Effector CD8-positive, alpha-beta T cell (primary cell): ENCODE measurements at places on chromosomes 3 and 15.

DNA sequence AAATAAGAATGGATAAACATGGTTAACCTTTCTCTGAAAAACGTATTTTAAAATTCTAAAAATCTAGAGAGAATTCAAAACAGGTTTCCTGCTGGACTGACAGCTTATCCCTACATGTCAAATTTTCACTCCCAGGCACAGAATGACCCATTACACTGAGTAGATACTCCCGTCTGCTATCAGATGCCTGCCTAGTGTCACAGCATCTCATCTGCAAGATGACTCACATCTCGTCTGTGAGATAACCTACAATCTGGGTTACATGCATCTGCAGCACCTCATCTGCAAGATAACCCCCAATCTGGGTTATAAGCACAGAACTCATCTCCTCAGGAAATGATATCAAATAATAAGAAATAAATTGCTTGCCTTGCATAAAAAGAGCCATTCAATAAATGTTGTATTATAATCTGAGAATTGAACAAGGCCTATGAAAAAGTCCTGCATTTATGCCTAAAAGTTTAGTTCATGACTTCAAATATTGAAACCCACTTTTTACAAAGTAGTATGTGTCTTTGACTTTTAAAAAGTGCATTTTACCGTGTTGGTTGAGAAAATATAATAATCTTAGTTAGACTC, 188.3 kb upstream of the THBS1 start:
- DNase-seq = no peak

- no peak for DNase-seq
These were observed 37.9 kb upstream of the MINAR1 start for GRCh38 chr15:79394231-79394630.

DNA sequence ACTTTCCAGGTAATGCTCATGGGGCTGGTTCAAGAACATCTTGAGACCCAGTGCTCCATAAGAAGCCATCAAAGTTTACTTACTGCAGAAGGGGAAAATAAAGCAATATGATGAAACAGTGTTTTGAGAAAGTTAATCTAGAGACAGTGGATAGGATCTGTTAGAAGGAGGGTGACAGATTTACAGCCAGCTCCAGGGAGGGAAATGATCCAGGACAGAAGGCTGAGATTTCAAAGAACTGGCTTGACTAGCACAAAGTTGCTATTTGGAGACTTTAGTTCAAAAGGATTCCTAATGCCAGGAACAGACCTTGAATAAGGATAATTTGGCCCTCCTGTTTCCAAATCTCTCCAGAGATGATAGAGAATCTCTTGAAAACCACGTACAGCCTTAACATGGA, 166.5 kb upstream of the NECTIN3 start:
- no peak for DNase-seq

DNA sequence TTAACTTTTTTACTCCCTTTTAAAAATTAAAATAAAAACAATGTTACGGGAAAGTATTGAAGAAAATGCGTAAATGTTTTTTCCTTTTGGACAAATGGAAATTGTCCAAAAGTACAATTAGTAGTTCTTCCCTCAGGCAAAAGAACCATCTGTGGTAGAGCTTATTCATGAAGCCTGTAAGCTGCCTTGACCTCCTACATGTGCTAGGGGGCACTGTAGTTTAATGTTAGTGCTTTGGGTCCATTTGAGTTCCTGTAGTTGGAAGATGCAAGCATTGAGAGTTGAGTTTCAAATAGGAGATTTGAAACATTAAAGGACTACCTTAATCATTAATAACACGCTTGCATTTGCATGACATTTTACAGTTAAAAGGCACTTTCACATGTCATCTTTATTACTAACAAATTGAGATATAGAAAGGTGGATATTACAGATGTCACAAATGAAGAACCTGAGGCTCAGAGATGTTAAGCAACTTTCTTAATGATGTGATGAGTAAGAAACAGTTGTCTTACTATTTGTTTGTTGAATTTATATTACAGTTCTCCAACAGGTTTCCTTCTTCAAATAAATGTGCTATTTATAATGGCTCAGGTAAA, 1.8 kb upstream of the ZNF385D start:
- no peak for DNase-seq

DNA sequence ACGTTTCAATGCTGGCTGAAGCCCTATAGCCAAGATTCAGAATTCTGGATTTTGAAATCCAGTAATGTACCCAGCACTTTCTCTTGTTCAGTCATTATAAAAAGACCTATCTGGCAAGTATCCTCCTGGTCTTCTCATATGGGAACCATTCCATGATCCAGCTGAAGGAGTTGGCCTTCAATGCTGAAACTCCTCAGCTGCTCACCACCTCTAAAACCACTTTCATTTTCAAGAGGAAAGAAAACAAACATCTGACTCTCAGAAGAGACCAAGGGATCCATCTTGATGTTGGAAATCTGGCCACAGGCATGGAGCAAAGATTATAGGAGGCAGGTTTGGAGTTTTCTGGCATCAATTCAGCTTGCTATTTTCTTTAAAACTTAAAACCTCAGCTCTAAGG, 235.4 kb downstream of the FMN1 start:
- no peak for DNase-seq

GRCh38 chr15:100648951-100649350, 46.6 kb downstream of the ASB7 start:
- no peak for DNase-seq

DNA sequence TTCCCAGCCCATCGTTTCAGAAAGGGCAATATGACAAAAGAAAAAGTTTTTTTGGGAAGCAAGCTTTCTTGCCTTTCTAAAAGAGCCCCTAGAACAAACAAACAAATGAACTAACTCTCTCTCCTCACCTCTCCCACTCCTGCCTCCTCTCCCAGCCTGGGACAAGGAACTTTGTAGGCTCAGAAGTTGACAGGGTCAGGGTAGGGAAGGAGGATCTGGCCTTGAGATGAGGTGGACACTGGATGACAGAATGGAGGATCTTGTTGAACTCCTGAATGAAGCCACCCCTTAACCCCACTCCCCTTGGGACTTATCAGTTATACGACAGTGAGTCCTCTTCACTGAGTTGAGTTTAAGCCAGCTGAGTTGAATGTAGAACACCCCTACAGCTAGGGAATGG, 1.6 kb upstream of the ITGA11 start:
- DNase-seq = no peak

- DNase-seq = no peak
These were observed 309.8 kb upstream of the LRRC3B start for GRCh38 chr3:26312816-26313215.

DNA sequence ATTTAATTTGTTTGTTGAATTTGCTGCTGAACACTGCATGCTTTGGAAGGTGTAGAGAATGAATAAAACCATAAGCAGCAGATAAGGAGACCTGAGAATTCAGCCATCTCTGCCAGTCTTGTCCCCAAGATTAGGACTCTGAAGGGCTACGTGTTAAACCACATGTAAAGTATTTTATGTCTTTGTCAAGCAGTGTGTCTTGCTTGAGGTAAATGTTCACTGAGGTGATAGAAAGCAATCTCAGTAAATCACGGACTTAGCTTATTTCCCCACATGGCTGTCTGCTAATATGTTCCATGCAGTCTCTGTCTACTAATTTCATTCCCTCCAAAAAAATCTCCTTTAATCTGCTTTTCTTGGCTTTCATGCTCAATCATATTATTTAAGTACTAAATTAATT, 467.1 kb downstream of the RAP2B start:
- no peak for DNase-seq

DNA sequence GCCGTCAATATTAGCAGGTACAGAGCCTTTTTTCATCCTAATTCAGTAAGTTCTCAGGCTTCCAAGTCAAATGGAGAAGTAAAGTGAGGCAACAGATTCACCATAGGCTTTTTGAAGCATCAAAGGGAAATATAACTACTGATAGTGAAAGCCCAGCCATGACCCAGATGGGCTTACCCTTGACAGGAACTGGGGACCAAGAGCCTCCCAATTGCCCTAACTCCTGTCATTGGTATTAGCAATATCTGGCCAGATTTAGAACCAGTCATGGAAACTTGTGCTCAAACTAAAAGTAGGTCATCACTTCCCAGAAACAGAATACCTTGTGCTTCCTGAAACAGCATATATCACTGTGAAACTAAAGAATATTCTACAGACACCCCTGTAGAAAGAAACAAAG, 33.0 kb downstream of the NME9 start:
- DNase-seq = no peak

GRCh38 chr3:187802203-187802927, 57.1 kb upstream of the BCL6 start:
- no peak for DNase-seq

- no peak for DNase-seq
These were observed 147.0 kb upstream of the SLITRK3 start for GRCh38 chr3:165343185-165343584.

- no peak for DNase-seq
These were observed 5.5 kb downstream of the DIS3L start for GRCh38 chr15:66298803-66299251.

DNA sequence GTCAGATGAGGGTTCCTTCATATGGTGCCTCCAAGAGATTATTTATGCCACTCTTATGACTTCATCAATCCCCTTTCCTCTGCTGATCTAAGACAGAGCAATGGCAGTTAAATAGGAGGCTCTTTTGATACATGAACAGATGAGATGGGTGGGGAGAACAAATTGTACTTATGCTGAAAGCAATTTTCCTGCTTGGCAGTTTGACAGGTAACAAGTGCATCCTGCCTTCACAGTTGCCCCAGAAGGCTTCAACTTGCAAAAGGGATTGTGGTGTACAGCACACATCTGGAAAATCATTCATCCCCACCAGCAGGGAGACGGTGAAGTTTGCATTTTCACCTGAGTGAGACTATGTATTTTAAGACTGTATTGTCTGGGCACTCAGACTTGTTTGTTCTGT, 27.3 kb downstream of the ENTPD3 start:
- DNase-seq = no peak

- no peak for DNase-seq
These were observed 293.6 kb downstream of the OCA2 start for GRCh38 chr15:27805261-27806220.

DNA sequence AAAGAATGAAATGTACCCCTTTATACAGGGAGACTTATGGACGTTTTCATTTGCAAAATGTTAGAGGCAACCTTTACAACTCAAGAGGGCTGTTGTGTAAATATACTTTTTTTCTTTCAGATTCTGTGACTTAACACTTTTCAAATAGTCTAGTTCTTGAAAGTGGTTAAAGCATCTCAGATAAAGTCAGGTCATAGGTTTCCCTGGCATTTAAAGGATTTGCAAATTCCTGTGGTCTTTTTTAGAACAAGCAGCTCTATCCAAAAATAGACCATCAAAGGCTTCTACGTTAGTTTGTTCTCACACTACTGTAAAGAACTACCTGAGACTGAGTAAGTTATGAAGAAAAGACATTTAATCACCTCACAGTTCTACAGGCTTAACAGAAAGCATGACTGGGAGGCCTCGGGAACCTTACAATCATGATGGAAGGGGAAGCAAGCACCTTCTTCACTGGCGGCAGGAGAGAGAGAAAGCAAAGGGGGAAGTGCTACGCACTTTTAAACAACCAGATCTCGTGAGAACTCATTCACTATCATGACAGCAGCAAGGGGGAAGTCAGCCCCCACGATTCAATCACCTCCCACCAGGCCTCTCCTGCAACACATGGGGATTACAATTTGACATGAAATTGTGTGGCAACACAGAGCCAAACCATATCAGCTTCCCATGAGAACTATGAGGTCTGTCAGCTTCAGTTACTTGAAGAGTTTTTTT, 23.3 kb upstream of the GABRR3 start:
- no peak for DNase-seq

GRCh38 chr15:79884204-79884596, 12.6 kb downstream of the MTHFS start:
- no peak for DNase-seq

GRCh38 chr15:101182215-101182614, 69.6 kb downstream of the CHSY1 start:
- no peak for DNase-seq
